ENCODE measurements at places on chromosomes 4 and X. TPM values are rescaled to one million over a fixed set of nuclear protein-coding genes. Genes with fewer than 3 reads are reported as not detected.

- DNase-seq = no peak
Observed at GRCh38 chrX:42485601-42486000, 292.4 kb downstream of the PPP1R2C start.

DNA sequence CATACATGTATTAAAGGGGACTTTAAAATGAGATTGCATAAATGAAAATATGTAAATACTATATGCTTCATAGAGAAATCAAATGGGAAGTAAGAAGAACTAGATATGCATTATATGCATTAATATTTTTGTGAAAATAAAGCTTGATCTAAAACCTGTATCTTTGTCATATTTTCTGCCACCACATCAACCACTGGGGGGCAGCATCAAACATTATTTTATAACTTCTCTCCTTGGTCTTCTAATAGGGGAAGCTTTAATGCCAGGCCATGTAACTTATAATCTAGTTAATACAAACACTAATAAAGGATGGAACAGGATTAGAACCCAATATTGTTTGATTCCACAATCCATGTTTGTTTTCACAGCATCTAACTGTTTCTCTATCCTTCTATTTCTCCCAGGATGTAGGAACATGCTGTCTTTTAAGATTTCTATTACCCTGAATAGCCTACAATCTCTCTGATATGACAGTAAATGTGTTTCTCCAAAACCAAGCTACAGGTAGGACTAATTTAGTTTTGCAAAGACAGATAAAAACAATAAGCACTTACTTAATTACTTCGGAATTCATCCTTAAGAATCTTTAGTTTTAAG lies 10.0 kb downstream of the QRFPR start:
- DNase-seq = no peak

Gene OCIAD2
- 7.6 TPM for total RNA-seq

Gene GPR82
- 1.4 TPM for total RNA-seq

DNA sequence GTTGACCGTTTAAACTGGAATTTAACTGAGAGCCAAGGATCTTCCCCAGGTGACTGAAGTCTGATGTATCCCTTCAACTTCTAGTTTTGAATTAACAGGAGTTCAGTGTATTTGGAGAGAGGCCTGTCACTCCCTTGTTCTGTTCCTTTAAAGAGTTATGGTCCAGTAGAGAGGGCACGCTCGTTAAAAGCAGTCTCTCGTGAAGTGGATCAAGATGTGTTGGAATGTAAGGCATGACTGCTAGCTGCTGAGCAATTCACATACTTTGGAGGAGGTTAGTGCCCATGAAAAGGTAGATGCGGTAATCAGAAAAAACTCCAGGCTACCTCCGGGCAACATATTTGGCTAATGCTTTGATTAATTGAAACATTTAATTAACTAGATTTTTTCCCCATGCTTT lies 65.7 kb downstream of the SHROOM2 start:
- no peak for DNase-seq

DNA sequence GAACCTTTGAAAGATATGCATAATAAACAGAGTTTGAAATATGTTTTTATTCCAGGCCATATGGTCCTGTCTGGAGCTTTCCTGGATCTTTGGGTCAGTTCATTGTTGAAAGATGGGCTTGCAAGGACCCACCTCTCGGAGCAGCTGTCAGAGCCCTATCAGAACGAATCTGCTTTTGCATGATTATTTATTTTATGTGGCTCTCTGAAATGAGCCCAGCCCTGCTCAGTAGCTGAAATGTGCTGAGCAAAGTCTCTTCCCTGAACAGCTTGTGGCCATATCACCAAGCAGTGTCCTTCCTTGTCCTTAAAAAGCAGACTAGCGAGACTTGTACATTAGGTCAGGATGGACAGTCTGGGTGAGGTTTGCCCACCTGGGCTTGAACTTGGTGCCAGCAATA lies 110.8 kb downstream of the GBA3 start:
- no peak for DNase-seq

DNA sequence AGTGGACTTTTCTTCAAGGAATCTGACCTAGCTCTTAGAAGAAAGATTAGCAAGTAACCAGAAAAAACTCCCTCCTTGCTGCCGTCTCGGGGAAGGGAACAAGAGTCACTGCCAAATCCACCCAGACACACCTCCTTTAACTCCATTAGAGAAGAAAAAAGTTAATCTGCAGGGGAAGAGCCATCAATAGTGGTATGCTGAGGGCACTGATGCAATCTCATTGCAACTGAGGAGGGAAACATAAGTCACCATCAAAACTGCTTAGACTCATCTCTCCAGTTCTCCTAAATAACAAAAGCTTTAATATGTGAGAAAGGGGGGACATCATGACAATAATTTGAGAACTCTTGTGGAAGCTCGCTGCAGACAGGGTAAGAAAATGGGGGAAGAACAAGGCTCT lies 49.3 kb upstream of the MAGED4B start:
- no peak for DNase-seq

DNA sequence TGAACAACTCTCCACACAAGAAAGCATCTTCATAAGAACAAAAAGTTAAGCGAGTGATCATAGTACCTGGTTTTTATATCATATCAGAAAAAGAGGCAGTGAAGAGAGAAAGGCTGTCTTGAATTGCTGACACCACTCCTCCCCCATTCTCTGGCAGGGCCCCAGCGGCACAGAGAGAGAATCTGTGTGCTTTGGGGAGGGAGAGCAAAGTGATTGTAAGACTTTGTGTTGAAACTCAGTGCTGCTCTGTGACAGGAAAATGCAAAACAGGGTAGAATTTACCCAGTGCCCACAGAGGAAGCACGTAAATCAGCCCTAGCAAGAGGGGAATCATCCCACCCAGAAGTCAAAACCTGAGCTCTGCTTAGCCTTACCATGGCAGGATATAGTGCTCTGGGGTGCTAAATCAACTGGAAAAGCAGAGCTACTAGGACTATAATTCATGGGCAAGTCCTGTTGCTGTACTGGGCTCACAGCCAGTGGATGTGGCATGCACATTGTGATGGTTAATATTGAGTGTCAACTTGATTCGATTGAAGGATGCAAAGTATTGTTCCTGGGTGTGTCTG lies 174.6 kb downstream of the PRR32 start:
- DNase-seq = no peak
